GM23248 (cell line): ENCODE measurements at places on chromosomes 5 and 9. TPM values are rescaled to one million over a fixed set of nuclear protein-coding genes. Genes with fewer than 3 reads are reported as not detected.
A peak's percentile ranks its signal among the peaks of the same experiment; 100 is the strongest.

GRCh38 chr5:58641533-58641932, 58.7 kb downstream of the RAB3C start:
- no peak for DNase-seq

- DNase-seq: peak; percentile 24
Measured at GRCh38 chr9:21670374-21670773, 132.1 kb upstream of the MTAP start.

DNA sequence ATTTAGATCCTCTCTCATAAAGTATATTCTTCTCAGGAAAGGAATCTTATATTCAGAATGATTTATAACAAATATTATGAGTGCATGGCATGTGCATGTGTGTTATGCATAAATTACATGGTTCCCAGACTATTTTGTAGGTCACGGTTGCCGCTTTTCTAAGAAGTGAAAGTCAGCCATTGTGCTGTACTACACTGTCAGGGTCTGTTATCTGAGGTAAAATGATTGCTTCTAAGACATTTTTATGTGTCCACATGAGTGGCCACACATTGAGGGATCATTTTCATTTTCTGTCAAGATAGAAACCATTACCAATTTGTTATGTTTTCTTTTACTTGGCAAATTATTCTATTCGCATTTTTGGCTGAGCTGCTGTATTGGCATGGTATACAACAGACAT, 210.8 kb downstream of the CWC27 start:
- DNase-seq: no peak

DNA sequence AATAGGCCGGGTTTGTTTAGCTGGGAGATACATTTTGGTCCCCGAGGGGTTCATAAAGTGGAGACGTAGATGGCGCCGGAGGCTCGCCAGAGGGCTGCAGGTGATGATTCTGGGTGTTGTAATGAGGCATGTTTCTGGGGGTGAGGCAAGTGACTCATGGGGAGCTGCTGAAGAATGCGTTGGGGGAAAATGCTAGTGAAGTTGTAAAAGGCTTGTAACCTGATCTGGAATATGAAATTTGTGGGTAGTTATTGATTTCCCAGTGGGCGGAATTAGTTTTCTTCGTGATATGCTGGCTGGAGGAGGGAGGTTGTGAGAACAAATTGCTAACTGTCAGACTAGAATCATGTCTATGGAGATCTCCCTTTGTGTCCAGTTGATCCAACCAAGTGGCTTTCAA, 158.3 kb downstream of the DOCK2 start:
- DNase-seq: no peak

HRCT1 gene
- 0.76 and 1.2 TPM in 2 replicates for total RNA-seq

GABRP gene
- total RNA-seq: not detected in 2 replicates

DOK3 gene
- total RNA-seq: 0.25 and 0.97 TPM in 2 replicates

IL13 gene
- not detected in 2 replicates for total RNA-seq

PITX1 gene
- total RNA-seq: not detected in 2 replicates
